ENCODE measurements at places on chromosomes 5 and 9.

DNA sequence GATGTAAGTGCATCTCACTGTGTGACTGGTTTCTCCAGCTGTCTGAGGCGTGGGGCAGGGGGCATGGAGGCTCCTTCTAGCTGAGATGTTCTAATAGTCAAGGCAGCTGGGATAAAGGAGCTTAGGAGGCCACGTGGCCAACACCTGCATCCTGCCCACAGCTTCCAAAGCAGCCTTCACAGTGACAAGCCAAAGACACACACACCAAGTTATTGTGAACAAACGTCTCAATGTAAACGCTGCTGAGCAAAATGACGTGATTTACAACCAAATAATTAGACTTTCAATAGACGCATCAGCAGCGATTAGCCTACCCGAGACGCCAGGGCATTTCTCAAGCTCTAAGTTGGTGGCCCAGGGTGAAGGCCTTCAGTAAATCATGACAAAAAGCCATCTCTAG, 23.2 kb upstream of the SLC25A51 start:
- no peak for DNase-seq

GRCh38 chr9:20220286-20220685, 402.0 kb downstream of the MLLT3 start:
- DNase-seq: no peak

DNA sequence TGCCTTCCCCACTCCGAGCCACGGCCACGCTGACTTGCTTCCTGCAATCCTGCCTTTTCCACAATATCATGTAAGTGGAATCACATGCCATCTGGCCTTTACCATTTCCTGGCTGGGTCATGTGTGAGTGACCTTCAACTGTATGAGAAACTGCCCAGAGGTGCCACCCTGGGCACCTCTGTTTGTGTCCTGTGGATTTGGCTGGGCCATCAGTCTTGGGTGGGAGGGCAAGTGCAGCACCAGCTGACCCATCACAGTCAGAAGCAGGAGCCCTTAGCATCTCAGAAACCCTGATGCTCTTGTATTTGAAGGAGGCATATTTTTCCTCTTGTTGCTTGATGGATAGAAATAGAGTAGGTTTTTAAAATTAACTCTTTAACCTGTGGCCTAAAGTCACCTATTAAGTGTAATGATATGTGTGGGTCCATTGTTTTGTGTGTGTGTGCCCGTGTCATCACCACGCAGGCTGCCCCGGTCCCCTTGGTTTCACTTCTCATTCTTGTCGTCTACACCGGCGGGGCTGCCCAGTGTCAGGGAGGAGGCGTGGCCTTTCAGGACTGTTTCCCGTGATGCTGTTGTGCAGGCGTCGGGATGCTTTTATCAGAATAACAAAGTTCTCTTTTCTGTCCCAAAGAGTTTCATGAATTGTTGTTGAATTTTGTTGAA, 52.1 kb upstream of the CACNA1B start:
- no peak for DNase-seq

DNA sequence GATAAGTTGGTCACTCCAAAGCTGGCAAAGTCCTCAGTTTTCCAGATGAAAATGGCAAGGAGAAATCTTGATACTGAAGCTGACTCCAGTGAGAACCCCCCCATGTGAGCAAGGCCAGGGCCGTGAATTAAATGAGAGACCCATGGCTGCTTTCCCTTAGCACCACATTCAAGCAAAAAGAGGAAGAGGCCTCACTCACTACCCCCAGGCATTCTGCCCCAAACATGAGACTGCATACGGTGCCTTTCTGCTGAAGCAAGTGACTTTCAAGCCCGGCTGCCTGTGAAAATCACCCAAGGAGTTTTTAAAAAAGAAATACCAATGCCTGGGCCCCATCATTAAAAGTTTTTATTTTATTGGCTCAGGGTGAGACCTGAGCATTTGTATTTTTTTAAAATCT, 66.9 kb downstream of the TMEM252 start:
- DNase-seq: no peak

DNA sequence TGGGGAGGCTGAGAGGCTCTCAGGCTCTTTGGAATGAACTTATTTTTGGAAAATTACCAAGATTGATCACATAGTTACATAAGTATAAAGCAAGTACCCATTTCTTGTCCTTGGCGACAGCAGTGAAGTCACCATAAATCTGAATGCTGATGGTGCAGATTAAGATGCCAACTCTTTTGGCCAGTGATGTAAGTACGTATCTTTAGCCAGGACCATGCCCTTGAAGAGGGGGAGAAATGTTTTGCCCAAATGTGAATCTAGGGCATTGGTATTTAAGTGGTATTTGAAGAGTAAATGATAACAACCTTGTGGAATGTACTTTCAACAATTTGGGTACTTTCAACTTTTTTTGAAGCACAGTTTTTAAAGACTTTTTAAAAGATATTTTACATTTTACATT, 68.2 kb upstream of the RAD23B start:
- no peak for DNase-seq

DNA sequence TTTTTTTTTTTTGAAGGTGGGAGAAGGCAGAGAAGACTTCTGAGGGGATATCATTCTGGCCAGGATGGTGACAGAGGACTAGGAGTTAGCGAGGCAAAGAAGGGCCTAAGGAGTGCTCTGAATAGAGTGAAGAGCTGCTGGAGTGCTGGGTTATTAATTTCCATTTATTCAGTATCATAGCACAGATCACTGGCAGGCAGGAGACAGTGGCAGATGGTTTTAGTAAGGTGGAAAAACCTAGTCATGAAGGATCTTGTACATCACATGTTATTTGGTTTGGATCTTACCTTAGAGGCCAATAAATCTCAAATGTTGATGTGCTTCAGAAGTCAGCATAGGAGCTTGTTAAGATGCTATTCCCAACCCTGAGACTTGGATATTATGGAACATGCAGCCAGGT, 165.5 kb downstream of the TTLL11 start:
- no peak for DNase-seq

- no peak for DNase-seq
Measured at GRCh38 chr9:70412832-70413463, 1.5 kb downstream of the KLF9 start.

DNA sequence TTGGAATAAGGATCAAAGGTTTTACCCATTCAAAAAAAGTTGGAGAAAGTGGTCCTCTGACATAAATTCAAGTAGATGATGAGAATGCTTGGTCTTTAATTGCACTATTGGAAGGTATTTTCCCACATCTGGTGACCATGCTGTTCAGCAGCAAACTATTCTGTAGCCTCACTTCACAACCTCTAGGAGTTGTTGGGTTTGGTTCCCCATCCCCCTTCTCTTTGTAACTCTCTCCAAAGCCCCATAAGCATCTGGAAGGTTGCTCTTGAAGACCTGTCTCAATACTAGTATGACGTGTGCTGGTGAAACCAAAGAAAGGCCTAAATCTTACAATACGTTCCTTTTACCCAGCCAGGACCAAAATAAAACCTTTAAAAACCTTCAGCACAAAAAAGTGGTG, 8.5 kb downstream of the RGMB start:
- DNase-seq: no peak

DNA sequence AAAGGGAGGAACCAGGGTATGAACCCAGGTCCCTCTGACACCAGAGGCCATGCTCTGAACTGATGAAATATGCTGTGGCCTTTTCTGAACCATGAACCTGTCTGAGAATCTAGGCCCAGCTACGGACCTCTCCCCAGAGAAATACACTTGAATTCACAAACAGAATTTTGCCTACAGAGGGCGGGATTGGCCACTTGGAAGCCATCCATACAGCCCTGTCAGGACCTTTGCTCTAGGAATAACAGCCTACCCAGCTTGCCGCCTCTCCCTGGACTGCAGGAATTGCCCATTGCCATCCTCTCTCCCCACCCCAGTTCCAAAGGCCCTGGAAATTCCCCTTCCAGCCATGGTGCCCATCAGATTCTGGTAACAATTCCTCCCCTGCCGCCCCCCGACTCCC, 26.6 kb downstream of the MORN5 start:
- DNase-seq: no peak

- DNase-seq: no peak
Measured at GRCh38 chr9:129880654-129881546, 45.6 kb downstream of the USP20 start.

DNA sequence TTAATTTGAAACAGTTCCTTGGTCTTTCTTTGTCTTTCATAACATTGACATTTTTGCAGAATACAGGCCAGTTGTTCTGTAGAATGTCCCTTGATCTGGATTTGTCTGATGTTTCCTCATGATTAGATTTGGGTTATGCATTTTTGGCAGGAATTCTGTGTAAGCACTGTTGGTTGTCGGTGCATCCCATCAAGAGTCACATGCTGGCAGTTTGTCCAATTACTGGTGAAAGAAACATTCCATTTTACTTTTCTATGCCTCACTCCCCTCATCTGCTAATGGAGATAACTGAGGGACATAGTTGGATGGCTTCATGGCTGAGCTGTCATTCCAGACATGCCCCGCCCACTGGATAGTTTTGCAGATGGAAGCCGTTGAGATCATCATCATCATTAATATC, 7.6 kb upstream of the ZNF618 start:
- no peak for DNase-seq

- DNase-seq: no peak
Measured at GRCh38 chr5:109533751-109534272, 124.0 kb upstream of the PJA2 start.

- DNase-seq: no peak
Measured at GRCh38 chr9:106177216-106177615, 482.9 kb downstream of the TMEM38B start.

DNA sequence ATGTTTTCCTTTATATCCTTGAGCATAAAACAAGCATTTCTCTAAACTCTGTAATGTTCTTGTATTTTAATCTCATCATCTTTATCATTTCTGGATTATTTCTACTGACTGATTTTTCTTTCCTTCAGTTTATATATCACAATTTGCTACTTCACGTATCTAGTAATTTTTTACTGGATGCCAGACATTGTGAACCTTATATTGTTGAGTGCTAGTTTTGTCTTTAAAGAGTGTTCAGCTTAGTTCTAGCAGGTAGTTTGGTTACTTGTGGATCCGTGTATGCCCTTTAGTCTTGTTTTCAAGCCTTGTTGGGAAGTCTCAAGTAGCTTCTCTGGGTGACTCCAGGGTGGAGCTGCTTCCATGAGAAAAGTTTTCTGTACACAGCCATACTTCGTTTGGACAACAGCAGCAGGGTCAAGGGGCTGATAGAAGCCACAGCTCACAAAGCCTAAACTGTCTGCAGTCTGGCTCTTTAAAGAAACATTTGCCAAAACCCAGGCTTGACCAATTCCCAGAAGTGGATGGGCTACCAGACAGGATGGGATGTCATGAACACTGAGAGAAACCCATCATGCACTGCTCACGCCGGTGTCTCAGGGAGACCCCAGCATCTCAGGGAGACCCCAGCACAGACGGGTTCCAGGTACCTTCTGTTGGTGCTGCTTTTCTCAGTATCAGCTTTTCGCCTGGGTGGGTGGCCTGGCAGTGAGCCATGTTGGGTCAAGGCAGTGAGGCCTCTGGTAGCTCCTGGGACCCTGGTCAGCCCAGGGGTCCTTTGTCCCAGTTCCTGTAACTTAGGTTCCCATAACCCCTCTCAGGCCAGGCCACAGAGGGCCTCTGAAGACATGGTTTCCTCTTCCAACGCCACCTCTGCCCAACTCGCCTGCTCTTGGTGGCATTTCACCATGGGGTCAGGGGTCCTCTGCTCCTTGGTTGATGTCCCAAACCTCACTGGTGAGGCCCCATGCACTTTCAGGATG, 29.1 kb downstream of the TRIP13 start:
- no peak for DNase-seq

DNA sequence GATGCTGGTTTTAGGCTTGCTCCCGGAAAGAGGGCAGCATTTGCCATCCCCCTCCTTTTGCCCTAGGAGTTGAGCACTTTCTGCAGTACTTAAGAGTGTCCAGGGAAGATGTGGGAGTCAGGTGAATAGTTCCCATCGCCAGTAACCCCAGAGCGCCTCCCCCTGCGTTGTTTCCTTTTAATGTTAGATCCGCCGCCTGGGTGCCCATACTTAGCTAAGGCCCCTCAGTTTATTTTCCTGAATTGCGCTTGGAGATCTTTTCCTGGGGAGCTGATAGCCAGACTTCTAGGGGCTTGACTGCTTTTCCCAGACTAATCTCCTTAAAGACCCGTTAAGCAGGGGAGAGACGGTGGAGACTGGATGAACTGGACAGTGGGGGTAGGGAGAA, 377 bp upstream of the PCDHAC2 start:
- no peak for DNase-seq

DNA sequence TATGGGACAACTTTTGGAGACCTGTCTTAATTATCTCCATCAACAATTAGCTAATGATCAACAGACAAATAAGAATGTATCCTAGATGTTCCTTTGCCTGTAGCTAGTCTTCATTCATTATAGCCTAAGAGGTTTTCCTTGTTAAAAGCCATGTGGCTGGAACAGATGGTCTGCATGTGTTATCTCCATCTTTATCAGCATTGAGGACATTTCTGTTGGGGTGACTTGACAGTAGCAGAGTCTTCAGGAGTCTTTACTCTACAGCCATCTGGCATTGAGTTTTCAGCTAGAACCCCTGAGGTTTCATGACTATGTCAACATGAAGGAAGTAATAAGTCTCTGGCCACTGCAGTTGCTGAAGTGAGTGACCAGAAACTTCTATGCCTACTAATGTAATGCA, 106.6 kb upstream of the TLE4 start:
- DNase-seq: no peak

DNA sequence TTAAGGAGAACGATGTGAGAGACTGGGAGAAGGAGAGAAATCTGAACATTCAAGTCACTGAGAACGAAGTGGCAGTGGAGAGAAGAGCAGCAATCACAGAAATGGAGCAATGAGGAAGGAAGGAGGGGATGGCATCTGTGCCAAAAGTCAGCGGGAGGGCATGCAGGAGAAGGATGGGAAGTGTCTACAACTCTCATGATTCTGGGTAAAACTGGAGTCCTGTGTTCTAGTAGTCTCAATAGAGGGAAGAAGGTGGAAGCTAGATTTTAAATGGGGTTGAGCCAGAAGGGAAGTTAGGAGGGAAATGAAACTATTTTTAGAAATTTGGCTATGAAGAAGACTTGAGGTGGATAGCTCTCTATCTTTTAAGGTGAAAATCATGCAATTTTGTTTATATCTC, 39.1 kb upstream of the SPATA31C2 start:
- no peak for DNase-seq

Data from cortex of kidney (tissue), 1 donor.